Activated CD4-positive, alpha-beta T cell treated with anti-CD3 and anti-CD28 coated beads, Interleukin-2, amount 10 ng/mL, durations not matched to agents 7 days and 5 days (primary cell): ENCODE measurements at places on chromosomes 1 and 21. TPM values are rescaled to one million over a fixed set of nuclear protein-coding genes. Genes with fewer than 3 reads are reported as not detected.
A peak's percentile ranks its signal among the peaks of the same experiment; 100 is the strongest.

Gene FOXD3
- total RNA-seq, result not detected

DNA sequence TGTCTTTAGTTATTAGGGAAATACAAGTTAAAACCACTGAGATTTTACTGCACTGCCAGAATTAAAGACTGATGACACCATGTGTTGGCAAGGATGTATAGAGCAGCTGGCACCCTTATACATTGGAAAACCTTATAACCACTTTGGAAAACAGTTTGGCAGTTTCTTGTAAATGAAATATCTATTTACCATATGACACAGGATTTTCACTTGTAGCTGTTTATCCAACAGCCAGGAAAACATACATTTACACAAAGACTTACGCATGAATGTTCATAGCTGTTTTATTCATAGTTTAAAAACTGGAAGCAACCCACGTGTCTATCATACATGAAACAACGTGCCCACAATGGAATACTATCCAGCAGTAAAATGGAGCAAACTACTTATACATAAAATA lies 45.3 kb downstream of the PRRC2C start:
- DNase-seq, result no peak
- H3K4me1 ChIP-seq, result no peaks in the 10 kb centered on the region
- H3K4me3 ChIP-seq, result no peak overlapping the region

Gene CD1E
- not detected for total RNA-seq

GRCh38 chr1:190685676-190686075 lies 208.0 kb upstream of the BRINP3 start:
- no peaks in the 10 kb centered on the region for H3K4me1 ChIP-seq
- no peaks in the 10 kb centered on the region for H3K36me3 ChIP-seq
- DNase-seq, result no peak
- H3K27ac ChIP-seq, result no peak overlapping the region
- no peak overlapping the region for H3K4me3 ChIP-seq

DNA sequence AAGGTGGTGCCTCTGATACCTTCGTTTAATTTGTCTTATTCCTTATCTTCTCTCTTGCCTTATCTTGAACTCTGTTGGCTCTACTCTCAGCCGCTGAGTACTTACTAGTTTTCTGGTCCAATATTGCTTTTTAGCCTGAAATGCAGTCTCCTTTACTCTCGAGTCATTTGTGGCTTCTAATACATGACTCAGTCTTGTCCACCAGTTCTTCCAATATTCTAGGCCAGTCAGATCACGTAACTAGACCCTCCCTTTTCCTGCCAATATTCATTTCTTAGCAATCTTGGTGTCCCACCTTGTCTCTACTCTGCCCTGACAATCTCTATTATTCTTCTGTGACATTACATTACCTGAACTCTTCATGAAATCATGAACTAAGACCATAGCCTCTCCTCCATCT lies 555.8 kb downstream of the DPYD start:
- DNase-seq, result no peak
- peaks cover 11% of the 10 kb centered on the region for H3K36me3 ChIP-seq
- no peak overlapping the region for H3K27ac ChIP-seq
- H3K27me3 ChIP-seq, result no peaks in the 10 kb centered on the region
- H3K4me1 ChIP-seq, result no peaks in the 10 kb centered on the region

GRCh38 chr1:226691247-226691646 lies 47.8 kb downstream of the ITPKB start:
- DNase-seq, result peak; percentile 47
- H3K27me3 ChIP-seq, result no peaks in the 10 kb centered on the region
- H3K4me3 ChIP-seq, result peak overlapping the region; percentile 13
- peaks cover 62% of the 10 kb centered on the region for H3K36me3 ChIP-seq
- peak overlapping the region; percentile 80 for H3K27ac ChIP-seq
- peaks cover 88% of the 10 kb centered on the region for H3K4me1 ChIP-seq

Gene IQCC
- 5.0 TPM for total RNA-seq

- no peaks in the 10 kb centered on the region for H3K27me3 ChIP-seq
- H3K36me3 ChIP-seq, result peaks cover 8% of the 10 kb centered on the region
- H3K4me3 ChIP-seq, result peak overlapping the region; percentile 46
- peaks cover 37% of the 10 kb centered on the region for H3K4me1 ChIP-seq
- peak; percentile 76 for DNase-seq
These were observed 44.9 kb downstream of the ACOT7 start for GRCh38 chr1:6348511-6349191.

- no peak for DNase-seq
- peaks cover 8% of the 10 kb centered on the region for H3K4me1 ChIP-seq
- H3K4me3 ChIP-seq, result no peak overlapping the region
- no peaks in the 10 kb centered on the region for H3K27me3 ChIP-seq
- H3K27ac ChIP-seq, result no peak overlapping the region
These were observed 38.2 kb upstream of the PSMG1 start for GRCh38 chr21:39221282-39221996.

DNA sequence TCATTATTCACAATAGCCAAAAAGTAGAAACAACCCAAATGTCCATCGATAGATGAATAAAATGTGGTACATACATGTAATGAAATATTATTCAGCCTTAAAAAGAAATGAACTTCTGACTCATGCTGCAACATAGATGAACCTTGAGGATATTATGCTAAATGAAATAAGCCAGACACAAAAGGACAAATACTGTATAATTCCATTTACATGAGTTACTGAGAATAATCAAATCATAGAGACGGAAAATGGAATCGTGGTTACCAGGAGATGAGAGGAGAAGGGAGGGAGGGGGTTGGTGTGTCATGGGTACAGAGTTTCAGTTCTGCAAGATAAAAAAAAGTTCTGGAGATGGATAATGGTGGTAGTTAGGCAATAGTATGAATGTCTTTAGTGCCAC lies 184.1 kb downstream of the PSMG1 start:
- DNase-seq, result no peak
- H3K36me3 ChIP-seq, result no peaks in the 10 kb centered on the region
- H3K27ac ChIP-seq, result no peak overlapping the region
- H3K27me3 ChIP-seq, result peaks cover 5% of the 10 kb centered on the region
- no peak overlapping the region for H3K4me3 ChIP-seq
- H3K4me1 ChIP-seq, result peaks cover 25% of the 10 kb centered on the region

Gene KISS1
- total RNA-seq, result not detected

Gene NPHS2
- total RNA-seq, result not detected

Gene FBXO2
- 2.1 TPM for total RNA-seq

GRCh38 chr1:168709405-168710363 lies 19.3 kb downstream of the DPT start:
- H3K27me3 ChIP-seq, result peaks cover 3% of the 10 kb centered on the region
- H3K4me1 ChIP-seq, result no peaks in the 10 kb centered on the region
- H3K4me3 ChIP-seq, result no peak overlapping the region
- DNase-seq, result no peak
- no peak overlapping the region for H3K27ac ChIP-seq
- H3K36me3 ChIP-seq, result no peaks in the 10 kb centered on the region

DNA sequence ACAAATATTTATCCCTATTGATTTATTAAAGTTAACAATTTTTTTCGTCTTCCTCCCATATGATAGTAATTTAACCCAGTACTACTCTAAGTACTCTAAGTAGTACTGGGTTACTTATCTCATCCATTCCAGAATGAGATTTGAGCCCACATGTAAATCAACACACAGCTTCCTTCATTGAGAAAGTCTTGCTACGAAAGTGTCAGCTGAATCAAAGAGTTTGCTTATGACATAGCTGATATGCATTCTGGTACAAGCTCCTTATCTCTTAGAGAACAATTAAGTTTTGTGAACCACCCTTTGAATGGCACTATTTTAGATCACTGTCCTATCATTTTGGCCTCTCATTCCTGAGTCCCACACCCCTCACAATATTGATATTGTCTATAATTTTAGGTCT lies 2.4 kb upstream of the SLC44A3 start:
- peaks cover 63% of the 10 kb centered on the region for H3K27me3 ChIP-seq
- peaks cover 15% of the 10 kb centered on the region for H3K4me1 ChIP-seq
- H3K36me3 ChIP-seq, result no peaks in the 10 kb centered on the region
- no peak for DNase-seq
- H3K4me3 ChIP-seq, result no peak overlapping the region

DNA sequence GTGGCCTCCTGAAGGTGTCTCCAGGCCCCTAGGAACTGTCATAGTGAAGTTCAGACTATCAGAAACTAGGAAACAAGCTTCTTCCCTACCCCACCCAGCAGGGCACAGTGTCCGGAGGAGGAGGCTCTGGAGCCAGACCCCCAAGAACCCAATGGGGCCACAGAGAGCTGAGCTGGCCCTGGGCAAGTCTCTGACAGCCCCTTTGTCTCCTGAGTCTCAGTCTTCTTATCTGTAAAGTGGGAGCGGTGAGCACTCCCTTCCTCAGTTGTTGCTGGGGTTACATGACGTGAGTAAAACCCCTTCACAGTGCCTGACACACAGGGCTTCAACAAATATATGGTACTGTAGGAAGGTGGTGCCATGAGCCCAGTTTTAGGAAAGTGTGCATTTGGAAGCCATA lies 675.8 kb downstream of the MATN1 start:
- H3K4me1 ChIP-seq, result no peaks in the 10 kb centered on the region
- H3K27me3 ChIP-seq, result no peaks in the 10 kb centered on the region
- H3K27ac ChIP-seq, result no peak overlapping the region
- no peak for DNase-seq

DNA sequence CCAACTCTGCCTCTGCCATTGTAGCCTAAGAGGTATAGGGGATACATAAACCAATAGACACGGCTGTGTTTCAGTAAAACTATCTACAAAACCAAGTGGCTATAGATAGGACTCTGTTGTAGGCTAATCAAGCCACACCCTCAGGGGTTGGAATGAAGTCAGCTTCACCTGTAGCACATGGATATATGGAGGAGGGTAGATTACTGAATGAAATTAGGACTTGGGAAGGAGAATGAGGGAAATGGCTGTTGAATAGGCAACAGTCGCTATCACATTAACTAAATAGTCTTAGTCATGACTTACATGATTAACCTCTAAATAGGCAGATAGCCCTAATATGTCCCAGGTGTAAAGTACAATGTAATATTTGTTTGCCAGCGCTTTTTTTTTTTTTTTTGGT lies 49.7 kb downstream of the DESI2 start:
- no peak overlapping the region for H3K4me3 ChIP-seq
- no peak overlapping the region for H3K27ac ChIP-seq
- H3K4me1 ChIP-seq, result no peaks in the 10 kb centered on the region

GRCh38 chr1:110501488-110502132 lies 17.4 kb downstream of the KCNA10 start:
- peaks cover 4% of the 10 kb centered on the region for H3K4me1 ChIP-seq
- H3K27me3 ChIP-seq, result peaks cover 8% of the 10 kb centered on the region
- no peak overlapping the region for H3K4me3 ChIP-seq
- H3K36me3 ChIP-seq, result no peaks in the 10 kb centered on the region

DNA sequence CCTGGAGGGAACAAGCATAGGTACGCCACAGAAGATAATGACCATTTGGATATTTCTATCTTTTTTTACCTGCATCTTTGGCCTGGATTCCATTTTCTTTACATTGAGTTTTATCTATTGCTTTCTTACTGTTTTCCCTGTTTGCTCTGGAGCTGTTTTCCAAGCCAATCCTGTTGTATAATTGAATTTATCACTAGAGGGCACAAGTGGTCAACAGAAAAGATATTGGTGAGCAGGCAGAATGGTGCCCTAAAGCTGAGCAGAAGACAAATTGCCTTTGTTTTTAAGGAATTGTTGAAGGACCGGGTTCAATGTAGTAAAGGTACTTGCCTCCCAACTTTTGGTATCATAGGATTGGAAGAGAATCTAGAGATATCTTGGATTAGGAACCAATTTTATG lies 152.8 kb downstream of the PPP1R12B start:
- H3K27me3 ChIP-seq, result no peaks in the 10 kb centered on the region
- H3K27ac ChIP-seq, result no peak overlapping the region
- H3K36me3 ChIP-seq, result peaks cover 1% of the 10 kb centered on the region
- H3K4me1 ChIP-seq, result no peaks in the 10 kb centered on the region
- no peak overlapping the region for H3K4me3 ChIP-seq

Gene CLCN6
- 13.2 TPM for total RNA-seq

DNA sequence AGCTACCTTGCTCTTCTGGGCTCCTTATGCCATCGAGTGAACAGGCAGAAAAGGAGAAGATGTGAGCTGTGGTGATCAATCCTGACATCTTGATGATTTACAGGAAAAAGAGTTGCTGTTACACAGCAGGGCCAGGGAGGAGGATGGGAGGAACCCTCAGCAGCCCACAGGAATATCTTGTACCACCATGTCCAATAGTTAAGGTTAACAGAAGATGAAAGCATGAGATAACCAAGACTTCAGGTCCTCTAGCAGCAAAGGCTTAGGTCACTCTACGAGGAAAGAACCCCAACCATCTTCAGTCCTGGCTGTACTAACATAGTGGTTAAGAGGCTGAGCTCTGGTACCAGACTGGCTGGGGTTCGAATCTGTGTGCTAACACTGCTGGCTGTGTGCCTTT lies 12.1 kb upstream of the SELENBP1 start:
- H3K4me1 ChIP-seq, result no peaks in the 10 kb centered on the region
- H3K4me3 ChIP-seq, result no peak overlapping the region
- peaks cover 4% of the 10 kb centered on the region for H3K27me3 ChIP-seq
- no peak overlapping the region for H3K27ac ChIP-seq
- no peak for DNase-seq

DNA sequence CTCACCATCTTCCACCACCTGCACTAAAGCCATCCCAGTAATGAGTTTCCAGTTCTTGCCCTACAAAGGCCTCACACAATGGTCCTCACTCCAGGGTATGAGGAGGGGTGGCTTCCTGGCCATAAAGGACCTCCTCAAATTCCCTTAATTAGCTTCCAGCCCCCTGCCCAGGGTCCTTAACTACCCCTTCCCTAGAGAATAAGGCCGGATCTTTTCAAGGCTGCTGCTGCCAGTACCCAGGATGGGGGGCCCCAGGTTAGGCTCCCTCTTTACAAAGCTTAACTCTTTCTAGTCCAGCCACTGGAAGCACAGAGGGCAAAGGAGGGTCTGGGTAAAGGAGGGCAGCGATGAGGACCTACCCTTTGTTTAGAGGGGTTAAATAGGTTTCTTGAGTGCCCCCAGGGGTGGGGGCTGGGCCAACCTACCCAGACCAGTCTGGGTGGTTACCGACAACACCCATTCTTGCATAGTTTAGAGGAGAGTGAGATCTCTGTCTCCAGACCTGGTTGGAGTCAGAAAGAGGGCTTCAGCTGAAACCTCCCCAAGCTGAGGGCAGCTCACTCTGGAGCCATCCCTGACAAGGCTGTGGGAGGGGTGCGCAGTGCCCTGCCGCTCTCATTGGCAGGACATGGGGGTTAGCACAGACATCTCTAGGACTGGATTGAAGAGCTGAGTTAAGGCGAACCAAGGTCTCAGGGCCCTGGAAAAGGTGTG lies 7.1 kb downstream of the BLACAT1 start:
- peaks cover 6% of the 10 kb centered on the region for H3K4me1 ChIP-seq
- H3K27me3 ChIP-seq, result peaks cover 32% of the 10 kb centered on the region
- no peak for DNase-seq
- no peaks in the 10 kb centered on the region for H3K36me3 ChIP-seq

DNA sequence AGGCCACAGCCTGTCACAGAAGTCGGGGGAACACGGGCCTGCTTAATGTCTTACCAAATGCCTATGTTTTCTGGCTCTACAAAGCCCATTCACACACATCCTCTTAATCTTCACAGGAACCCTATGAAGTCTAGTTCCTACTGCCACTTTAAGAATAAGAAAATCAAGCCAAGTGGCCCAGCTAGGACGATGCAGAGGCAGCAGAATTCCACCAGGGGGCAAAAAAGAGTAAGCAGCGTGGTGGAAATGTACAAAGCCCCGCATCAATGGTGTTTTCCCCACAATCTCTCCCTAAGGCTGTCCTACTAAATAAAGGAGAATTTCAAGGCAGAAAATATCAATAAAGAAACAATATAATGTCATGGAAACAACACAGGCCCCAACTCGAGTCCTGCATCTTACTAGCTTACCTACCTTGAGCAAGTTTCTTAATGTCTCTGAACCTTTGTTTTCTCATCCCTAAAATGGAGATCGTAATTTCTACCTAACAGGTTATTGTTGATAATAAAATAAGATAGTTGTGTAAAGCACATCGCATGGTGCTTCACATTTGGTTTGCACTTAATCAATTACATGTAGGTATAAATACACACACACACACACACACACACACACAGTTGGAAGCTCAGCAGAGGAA lies 21.4 kb downstream of the SEC16B start:
- no peaks in the 10 kb centered on the region for H3K27me3 ChIP-seq
- no peaks in the 10 kb centered on the region for H3K36me3 ChIP-seq
- peak; percentile 35 for DNase-seq
- no peaks in the 10 kb centered on the region for H3K4me1 ChIP-seq
